ENCODE measurements at places on chromosomes 4 and X.

GRCh38 chrX:47217121-47217851 lies 1.2 kb upstream of the CDK16 start:
- no peak for DNase-seq

- DNase-seq: no peak
Measured at GRCh38 chr4:85078016-85078415, 111.5 kb upstream of the WDFY3 start.

GRCh38 chr4:185716141-185716551 lies 95.8 kb downstream of the SORBS2 start:
- peak; percentile 70 for DNase-seq

GRCh38 chrX:44428989-44429627 lies 85.6 kb upstream of the EFHC2 start:
- DNase-seq: no peak

GRCh38 chr4:139282721-139283075 lies 2.7 kb upstream of the MGARP start:
- DNase-seq: no peak

DNA sequence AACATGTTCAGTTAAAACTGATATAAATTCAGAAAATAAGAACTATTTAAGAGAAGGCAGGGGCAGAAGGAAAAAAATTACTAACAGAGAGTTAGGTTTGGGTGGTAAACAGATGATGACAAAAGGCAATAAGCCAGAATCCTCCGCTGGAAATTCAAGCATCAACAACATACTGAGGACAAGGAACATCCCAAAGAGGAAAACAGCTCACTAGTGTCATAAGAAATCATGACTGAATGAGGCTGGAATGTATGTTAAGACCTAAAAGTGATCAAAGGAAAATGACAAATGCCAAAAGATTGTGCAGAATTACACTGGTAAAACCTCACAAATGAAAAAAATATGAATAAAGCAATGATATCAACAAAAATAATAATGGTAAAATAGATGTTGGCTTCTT lies 88.4 kb downstream of the WDFY3 start:
- no peak for DNase-seq

DNA sequence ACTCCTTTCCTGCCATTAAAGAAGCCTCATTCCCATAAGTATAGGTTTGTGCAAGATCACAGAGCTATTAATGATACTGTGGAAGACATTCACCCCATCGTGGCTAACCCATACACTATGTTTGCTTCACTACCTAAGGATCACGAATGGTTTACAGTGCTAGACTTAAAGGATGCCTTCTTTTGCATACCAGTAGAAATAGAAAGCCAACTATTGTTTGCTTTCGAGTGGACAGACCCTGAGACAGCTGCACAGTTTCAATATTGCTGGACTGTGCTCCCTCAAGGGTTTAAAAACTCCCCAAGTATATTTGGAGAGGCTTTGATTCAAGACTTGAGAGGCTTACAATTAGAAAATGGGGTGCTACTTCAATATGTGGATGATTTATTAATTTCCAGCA lies 16.0 kb upstream of the PAPSS1 start:
- no peak for DNase-seq

GRCh38 chrX:130789793-130790192 lies 113.2 kb downstream of the ENOX2 start:
- no peak for DNase-seq

DNA sequence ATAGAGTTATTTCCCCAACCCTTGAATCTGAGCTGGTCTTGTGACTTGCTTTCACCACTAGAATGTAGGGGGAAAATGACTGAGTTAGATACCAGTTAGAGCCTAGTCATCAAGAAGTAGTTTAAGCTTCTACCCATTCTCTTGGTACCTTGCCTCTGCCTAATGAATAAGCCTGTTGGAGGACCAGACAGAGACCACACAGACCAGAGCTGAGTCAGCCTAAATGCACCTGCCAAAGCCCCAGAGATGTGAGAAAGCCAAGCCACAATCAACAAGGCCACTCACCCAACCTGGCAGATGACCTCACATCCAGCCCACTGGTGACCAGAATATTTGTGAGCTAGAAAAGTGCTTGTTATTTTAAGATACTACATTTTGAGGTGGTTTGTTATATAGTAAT lies 85.2 kb upstream of the DCLK2 start:
- DNase-seq: no peak

- no peak for DNase-seq
Measured at GRCh38 chrX:41956027-41956426, 32.7 kb upstream of the CASK start.

DNA sequence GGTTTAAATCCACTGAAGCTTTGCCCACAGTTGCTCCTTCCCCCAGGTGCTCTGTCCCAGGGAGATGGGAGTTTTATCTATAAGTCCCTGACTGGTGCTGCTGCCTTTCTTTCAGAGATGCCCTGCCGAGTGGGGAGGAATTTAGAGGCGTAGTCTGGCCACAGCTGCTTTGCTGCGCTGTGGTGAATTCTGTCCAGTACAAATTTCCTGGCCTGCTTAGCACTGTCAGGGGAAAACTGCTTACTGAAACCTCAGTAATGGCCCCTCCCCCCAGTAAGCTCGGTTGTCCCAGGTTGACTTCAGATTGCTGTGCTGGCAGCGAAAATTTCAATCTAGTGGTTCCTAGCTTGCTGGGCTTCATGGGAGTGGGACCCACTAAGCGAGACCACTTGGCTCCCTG lies 40.1 kb downstream of the UGT2B17 start:
- no peak for DNase-seq

- DNase-seq: no peak
Measured at GRCh38 chr4:69708211-69708610, 52.2 kb downstream of the SULT1B1 start.

DNA sequence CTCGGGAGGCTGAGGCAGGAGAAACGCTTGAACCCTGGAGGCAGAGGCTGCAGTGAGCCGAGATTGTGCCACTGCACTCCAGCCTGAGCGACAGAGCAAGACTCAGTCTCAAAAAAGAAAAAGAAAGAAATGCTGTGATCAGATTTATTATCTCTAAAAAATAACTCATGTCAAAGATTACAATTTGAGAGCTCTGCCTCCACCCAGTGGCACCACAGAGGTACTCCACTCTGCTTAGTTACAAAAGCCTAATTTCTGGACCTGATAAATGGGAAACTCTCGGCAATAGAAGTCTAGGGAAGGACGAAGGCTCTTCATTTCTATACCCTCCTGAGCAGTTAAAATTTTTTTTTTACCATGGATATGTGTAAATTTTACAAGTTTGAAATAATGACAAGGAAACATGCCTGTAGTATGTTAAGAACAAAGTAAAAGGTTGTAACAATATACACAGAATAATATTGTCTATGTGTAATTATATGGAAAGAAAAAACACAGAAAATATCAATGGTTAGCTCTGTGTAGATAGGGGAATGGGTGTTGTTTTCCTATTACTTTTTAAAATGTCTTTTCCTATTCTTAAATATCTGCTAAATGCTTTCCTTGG lies 149.8 kb downstream of the STIM2 start:
- peak; percentile 59 for DNase-seq

- DNase-seq: no peak
Measured at GRCh38 chr4:169383724-169384123, 113.0 kb upstream of the SH3RF1 start.

- no peak for DNase-seq
Measured at GRCh38 chr4:63036159-63036866, 1372.9 kb downstream of the TECRL start.

- DNase-seq: peak; percentile 85
Measured at GRCh38 chrX:15675490-15675921, 10.9 kb upstream of the CLTRN start.

DNA sequence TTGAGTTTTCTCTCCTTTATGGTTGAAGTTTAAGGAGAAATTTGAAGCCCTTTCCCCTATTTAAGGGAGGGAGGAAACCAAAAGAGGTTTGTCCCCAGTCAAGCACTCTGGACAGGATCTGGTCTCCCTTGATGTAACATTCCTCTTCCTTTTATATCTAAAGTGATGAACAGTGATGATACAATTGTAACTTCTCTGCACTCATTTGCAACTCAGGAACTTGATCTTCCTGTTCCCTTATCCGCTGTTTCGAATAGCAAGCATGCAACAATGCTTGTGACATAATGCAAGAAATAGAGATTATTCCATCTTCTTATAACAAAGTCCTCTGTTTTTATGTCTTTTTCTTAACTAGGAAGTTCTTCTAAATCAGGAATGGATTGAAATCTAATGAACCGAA lies 18.3 kb downstream of the ALPK1 start:
- DNase-seq: no peak

DNA sequence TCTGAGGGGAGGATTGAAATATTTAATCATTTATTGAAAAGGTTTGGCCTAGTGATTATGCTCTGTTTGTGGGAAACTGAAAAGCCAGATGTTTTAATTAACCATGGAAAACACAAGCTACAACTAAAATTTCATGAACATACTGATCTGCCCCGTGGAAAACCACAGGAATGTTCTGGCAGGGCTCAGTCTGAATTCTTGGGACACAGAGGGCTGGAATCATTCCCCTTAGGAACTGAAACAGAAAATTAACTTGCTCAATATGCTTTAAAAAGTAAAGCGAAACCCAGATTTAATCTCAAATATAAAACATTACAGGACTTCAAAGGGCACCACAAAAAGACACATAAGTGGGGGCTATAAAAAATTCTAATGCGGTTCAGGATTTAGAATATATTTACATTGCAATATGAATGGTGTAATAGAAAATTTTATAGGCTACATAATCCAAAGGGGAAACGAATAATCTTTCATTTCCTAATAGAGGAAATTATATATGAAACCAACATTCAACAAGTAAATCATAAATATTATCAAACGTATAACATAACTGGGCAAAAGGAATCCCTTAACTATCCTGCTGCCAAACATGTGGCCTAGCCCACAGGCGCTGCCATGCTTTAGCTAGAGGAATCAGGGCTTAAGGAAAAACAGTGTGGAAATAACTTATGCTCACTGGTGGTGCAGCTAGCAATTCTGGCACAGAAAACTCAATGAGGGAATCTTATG lies 70.9 kb downstream of the APBB2 start:
- no peak for DNase-seq

DNA sequence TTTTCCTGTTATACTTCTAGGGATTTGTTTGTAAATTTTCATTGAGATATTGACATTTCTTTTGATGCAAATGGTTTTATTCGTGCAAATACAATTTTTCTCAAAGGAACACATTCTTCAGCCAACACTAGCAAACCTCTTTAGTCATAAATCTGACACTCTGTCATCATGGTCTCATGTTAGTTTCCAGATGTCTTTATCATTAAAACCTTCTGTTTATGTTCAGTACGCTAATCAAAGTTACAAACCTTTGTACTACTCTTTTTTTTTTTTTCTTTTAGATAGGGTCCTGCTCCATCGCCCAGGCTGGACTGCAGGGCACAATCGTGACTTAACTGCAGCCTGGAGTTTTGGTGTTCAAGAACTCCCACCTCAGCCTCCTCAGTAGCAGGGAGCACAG lies 7.1 kb downstream of the SLC25A31 start:
- no peak for DNase-seq

GRCh38 chrX:154490021-154490413 lies 412 bp downstream of the SLC10A3 start:
- DNase-seq: no peak

- no peak for DNase-seq
Measured at GRCh38 chrX:102744307-102744706, 23.8 kb downstream of the GPRASP3 start.

GRCh38 chrX:371907-372306 lies 14.8 kb downstream of the PPP2R3B start:
- no peak for DNase-seq

GRCh38 chr4:173917255-173917960 lies 366.1 kb downstream of the FBXO8 start:
- DNase-seq: peak; percentile 1

- DNase-seq: no peak
Measured at GRCh38 chr4:62407534-62407933, 1207.4 kb downstream of the ADGRL3 start.

DNA sequence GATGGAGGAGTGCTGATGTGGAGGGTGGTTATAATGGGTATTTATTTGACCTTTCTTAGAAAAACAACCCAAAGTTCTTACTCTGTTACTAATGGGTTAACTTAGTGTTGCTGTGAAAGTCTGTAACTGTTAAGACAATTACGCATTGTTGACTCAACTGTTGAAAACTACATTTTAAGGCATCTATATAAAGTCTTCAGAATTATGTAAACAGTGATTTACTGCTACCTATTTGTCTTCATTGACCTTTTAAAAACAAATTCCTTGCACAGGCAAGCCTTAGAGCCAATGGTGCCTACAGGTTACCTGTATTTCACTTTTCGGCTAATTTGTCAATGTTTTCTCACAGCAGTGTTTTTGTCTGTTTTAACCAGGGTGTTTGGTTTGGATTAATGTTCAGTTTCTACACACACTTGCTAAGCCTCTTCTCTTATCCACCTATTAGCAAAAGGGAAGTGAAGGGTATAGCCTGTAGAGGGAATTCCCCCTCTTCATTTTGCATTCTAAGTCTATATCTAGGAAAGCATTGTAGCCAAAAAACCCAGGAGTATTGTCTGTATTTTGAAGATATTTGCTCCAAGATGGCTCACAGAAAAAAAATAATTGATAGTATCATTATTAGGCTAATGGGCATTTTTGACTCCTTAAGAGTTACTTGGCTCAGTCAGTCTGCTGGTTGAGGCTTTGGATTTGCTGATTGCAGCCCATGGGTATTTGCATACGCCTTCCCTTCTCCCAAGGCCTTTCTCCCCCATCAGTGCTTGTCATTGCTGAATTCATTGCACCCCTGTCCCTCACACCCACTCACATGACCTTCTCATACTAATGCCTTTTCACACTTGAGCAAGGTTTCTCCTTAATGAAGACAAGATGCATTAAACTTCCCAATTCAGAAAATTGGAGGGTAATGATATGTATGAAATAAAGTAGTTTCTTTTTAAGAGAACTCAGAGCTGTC lies 30.5 kb downstream of the AFF1 start:
- DNase-seq: no peak

GRCh38 chr4:77927991-77928925 lies 65.6 kb downstream of the MRPL1 start:
- no peak for DNase-seq

DNA sequence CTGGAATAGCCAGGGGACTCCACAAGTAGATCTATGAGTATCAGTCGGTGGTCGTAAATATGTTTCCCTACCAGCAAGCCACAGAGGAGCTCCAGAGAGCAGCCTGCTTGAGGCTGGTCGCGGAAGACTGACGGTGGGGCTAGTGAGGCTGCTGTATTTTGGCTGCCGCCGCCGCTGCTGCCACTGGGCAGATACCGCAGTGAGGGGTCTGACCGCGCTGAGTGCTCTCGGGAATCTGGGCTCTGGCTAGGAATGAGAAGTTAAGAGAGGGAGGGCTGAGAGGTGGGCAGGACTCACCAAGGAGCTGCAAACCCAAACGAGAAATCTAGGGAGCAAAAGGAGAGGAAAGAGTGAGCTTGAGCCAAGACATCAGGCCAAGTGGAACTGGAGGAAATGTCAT lies at the start of gene EXOC1L:
EXOC1L (plus strand) TSS at position 157 of the 400 bp plus-strand sequence; CDS start at position 394, 237 bp downstream.
- DNase-seq: no peak

DNA sequence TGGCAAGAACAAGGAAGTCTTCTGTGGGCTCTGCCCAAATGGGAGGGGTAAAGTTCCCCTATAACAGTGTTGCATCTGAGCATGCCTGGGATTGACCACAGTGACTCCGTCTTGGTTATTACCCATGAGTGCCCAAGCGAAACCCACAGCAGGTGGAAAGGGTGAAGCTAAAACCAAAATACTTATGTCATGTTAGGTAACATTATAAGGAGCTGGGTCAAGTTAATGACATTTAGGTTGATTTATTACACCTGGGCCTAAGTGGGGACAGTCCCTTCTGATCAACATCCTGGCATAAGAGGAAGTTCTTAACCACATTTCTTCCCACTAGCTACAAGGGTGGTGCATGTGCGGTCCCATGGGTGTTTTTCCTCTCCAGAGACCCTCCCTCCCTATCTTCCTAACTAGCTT lies 1.3 kb upstream of the ZNF732 start:
- no peak for DNase-seq

- DNase-seq: no peak
Measured at GRCh38 chr4:13525606-13526281, 18.6 kb downstream of the NKX3-2 start.

Data from Calu3 (cell line).